ENCODE measurements at places on chromosomes 1 and 21.
A peak's percentile ranks its signal among the peaks of the same experiment; 100 is the strongest.

DNA sequence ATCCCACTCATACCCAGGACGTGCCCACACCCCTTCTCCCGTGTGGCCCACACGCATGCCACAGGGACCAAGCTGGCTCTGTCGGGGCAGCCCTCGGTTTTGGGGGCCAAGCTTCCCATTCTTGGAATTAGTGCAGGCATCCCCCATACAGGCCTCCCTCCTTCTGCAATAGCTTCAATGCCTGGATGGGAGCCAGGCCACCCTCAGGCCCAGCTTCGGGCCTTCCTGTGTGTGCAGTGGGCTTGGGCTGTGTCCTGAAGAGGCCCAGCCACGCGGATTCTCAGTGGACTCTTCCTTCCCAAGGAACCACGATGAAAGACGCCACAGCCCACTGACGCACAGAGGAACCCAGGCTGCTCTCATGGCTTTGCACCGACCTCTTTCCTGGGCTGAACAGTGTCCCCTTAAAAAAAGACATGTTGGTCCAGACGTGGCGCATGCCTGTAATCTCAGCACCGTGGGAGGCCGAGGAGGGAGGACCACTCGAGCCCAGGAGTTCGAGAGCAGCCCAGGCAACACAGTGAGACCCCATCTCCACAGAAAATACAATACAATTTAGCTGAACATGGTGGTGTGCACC lies 3.4 kb downstream of the KRTAP10-11 start:
- DNase-seq = no peak

DNA sequence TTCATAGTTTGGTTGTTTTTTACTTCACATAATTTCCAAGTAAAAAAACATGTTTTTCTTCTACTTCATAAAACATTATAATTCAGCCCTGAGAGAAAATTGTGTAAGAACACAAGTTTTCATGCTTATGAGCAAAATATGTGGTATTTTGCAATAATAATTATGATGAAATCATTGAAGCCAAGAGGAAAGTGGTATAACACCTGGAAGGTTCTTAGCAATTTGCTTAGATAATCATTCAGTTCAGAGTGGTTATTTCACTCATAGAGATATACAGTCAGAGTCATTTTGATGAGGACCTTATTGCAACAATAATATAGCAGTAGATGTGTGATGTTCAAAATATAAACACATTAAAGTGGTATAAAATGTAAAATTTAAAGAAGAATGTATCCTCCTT lies 94.5 kb downstream of the PLPPR4 start:
- no peak for DNase-seq

- DNase-seq = peak; percentile 45
Measured at GRCh38 chr1:167601442-167602383, 28.3 kb upstream of the RCSD1 start.

DNA sequence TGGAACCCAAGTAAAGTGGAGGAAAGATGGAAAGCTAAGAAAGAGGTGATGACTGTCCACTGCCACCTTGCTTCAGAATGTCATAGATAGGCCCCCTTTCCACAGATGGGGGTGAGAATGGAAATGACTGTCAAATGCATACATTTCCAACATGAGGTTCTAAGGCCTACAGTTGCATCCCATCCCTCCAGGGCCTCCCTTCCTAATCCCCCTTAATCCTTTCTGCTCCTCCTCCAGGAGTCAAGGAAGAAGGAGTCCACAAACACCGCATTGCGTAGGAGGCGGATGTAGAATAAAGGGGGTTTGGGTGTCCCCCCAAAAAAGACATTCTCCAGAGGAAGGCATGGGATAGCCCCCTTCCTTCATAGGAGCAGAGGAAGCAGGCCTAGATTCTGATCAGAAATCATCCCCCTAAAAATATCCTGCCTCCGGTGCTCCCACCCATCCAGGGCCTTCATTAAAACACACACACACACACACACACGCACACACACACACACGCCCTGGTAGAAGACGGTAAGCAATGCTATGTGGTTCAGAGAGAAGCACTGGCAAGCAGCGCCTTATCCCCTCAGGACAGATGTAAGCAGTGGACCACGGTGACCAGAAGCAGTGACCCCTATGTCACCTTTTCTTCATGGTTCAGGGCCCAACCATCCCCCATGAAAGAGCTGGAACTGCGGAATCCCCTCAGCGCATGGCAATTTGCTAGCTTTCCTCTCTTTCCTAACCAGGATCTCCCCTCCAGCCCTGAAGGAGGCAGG lies 2.0 kb downstream of the SV2A start:
- no peak for DNase-seq

Data from stimulated activated CD8-positive, alpha-beta memory T cell treated with anti-CD3 and anti-CD28 coated beads, Interleukin-4, amount 100 ng/mL, for 48 hours (primary cell).